ENCODE measurements at places on chromosomes 2 and 18. TPM values are rescaled to one million over a fixed set of nuclear protein-coding genes. Genes with fewer than 3 reads are reported as not detected.

DNA sequence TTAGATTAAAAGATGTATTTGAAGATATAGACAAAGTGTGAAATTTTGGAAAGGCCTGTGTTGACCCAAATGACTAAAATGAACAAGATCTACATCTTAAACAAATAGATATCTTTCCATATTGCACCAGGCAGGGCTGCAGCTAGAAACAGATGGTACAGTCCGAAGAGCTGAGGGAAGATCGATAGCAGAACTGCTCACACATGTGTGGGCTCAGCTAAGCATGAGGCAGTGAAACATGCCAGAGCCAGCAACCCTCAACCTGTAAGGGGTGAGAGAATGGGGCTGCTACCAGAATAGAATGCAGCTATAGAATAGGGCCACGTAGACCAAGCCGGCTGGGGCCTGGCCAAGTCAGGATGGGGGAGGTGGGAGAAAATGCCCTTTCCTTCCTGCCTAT is 87.8 kb downstream of the SLC5A7 start:
- H3K27me3 ChIP-seq = peaks cover 24% of the 10 kb centered on the region
- H3K27ac ChIP-seq = no peak overlapping the region
- H3K36me3 ChIP-seq = no peaks in the 10 kb centered on the region
- H3K4me3 ChIP-seq = no peak overlapping the region
- DNase-seq = no peak
- H3K4me1 ChIP-seq = no peaks in the 10 kb centered on the region

DNA sequence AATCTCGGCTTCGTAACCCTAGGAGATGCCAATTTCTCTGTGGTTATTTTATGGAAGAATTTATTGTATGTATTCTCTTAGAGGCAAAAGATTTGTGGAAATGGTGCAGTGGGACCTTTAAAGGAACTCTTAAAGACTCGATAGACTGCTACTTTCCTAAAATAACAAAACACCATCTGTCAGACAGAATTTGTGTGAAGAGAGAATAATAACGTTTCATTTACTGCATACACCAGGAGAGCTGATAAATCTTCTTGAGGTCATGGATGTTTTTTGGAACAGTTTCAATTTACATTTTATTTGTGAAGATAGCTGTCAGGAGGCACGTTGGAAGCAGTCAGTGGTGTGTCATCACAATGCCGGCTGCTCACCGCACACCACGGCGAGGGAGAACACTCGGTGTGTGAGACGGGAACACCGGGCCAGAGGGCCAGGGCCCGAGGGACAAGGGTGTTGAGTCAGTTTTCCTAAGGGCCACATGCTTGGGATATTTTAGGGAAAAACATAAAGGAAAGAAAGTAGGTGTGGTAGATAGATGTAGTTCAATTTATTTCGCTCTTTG is 1681.0 kb upstream of the DDX18 start:
- DNase-seq = no peak
- H3K27ac ChIP-seq = no peak overlapping the region
- no peaks in the 10 kb centered on the region for H3K36me3 ChIP-seq

DNA sequence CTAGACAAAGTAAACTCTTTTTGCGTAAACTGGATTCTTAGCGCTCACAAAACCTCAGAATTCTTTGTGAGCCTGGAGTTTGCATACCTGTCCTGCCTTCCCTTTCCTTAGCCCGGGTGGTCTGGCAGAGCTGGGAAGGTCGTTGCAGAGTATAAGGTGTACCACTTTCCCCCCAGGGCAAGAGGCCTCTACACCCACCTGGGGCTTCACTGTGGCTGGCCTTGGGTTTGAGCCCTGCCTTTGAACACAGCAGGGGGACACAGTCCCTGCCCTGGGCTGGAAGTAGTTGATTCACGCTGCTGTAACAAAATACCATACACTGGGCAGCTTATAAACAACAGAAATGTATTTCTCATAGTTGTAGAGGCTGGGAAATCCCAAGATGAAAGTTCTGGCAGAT is 133.9 kb downstream of the B3GNT2 start:
- no peak for DNase-seq
- H3K4me1 ChIP-seq = peaks cover 10% of the 10 kb centered on the region
- H3K36me3 ChIP-seq = no peaks in the 10 kb centered on the region

DNA sequence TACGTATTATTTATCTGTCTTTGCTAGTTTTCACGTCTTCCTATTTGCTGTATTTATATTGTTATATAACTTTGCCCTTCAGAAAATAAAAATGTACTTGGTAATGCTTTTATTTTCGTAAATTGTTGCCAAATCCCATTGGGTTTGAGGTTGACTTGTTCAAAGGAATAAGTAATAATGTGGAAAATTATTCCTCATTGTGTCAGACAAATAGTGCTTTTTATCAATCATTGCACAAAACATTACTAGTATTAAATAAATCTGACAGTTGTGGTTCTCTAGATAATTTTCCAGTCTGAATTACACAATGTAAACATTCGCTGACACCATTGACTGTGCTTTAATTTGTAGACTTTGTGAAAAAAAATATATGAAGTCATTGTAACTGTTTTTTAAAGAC is 798.3 kb upstream of the TMEFF2 start:
- H3K27ac ChIP-seq = no peak overlapping the region
- no peaks in the 10 kb centered on the region for H3K36me3 ChIP-seq
- peaks cover 2% of the 10 kb centered on the region for H3K27me3 ChIP-seq
- no peaks in the 10 kb centered on the region for H3K4me1 ChIP-seq

Gene GAREM2
- 6.5 TPM for total RNA-seq

- no peak for DNase-seq
- no peaks in the 10 kb centered on the region for H3K27me3 ChIP-seq
- no peak overlapping the region for H3K27ac ChIP-seq
- H3K4me3 ChIP-seq = no peak overlapping the region
- H3K36me3 ChIP-seq = no peaks in the 10 kb centered on the region
These were observed 245.7 kb downstream of the IKZF2 start for GRCh38 chr2:212905640-212906201.

DNA sequence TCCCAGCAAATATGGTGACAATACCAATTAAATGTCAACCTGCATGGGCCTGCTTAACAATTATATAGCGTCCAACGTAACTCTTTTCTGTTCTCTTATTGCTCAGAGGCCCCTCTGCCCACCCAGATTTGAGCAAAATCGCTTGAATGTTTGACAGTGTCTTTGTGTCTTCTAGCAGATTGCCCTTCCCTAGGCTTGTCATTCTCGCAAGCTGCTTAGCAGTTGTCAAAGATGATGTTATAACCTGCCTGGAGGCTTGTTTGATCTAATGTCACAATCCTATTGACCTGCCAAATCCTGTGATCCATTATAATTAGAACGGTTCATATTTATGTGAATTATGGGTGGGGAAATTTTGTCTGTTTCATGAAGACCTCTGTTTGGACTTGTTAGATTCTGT is 108.8 kb downstream of the FARSB start:
- H3K27ac ChIP-seq = no peak overlapping the region
- no peak overlapping the region for H3K4me3 ChIP-seq
- DNase-seq = no peak
- no peaks in the 10 kb centered on the region for H3K36me3 ChIP-seq
- peaks cover 5% of the 10 kb centered on the region for H3K27me3 ChIP-seq

Gene GCG
- total RNA-seq = 0.31 TPM

Gene BMP10
- total RNA-seq = not detected

- no peak overlapping the region for H3K4me3 ChIP-seq
- no peak for DNase-seq
These were observed 32.7 kb upstream of the ZDBF2 start for GRCh38 chr2:206241736-206242135.

DNA sequence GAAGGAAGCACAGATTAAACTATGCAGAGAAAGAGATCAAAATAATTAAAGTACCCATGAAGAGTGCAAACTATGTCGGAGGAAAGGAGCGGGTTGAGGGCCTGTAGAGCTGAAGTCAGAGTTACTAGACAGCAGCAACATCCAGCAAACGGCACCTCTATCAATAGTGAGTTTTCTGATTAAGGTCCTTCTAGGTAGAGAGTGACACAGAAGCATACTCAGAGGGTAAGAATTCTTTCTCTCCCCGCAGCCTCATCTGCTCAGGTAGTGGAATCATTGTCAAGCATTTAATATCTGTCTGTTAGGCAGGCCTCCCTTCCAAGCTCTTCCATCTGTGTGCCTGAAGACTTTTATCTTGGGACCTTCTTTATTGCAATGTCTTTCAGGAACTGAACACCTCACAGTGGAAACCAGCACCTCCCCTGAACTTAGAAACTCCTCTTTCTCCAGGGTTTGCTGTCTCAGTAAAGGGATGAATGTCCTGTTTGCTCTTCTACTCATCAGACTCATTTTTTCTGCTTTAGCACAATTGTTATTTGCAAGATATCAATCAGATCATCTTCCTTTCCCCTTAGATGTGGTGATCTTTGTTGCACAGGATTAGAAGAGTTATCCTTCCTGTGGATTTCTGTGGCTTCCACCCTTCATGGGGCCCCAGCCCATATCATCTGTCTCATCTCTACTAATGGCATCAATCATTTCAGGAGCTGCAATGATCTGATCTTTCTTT is 28.8 kb downstream of the SP140 start:
- no peaks in the 10 kb centered on the region for H3K36me3 ChIP-seq
- H3K4me3 ChIP-seq = no peak overlapping the region
- no peak overlapping the region for H3K27ac ChIP-seq
- no peak for DNase-seq
- peaks cover 6% of the 10 kb centered on the region for H3K27me3 ChIP-seq

Gene KHK
- 1.3 TPM for total RNA-seq

Gene RAB1A
- total RNA-seq = 183 TPM

Data from chondrocyte (in vitro differentiated cells).